DMS79 (cell line): ENCODE measurements at places on chromosomes 3 and 15.

DNA sequence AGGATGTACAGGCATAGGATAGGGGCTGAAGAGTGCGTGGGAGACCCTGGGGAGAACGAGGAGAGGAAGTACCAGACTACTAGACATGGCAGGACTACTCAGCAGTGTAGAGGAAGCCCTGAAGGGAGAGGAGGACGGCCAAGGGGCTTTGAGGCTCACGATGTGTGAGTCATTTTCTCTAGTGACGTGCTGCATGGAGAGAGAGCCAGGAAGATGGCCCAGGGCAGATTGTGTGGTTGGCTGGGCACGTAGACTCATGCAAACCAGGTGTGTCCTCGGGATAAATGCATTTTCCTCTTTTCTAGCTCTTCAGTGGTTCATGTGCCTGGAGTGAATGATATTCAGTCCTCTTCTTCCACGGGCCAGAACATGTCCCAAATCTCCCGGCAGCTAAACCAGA, 115.0 kb upstream of the ABHD17C start:
- no peak for DNase-seq

DNA sequence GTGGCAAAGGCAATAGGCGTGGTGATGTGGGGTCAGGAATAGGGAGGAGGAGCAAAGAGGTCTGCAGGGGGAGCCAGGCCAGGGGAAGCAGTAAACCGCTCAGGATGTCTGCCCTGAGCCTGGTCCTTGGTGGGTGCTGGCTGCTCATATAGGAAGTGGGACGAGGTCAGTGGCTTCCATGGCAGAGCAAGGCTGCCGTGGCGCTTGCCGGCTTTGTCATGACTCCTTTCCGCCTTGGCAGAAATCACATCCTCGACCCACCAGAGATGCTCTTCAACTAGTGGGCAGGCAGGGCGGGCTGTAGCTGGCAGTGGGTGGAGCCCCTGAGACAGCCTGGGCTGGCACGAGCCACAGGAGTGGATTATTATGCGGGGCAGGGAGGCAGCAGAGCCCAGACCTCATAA, 13.1 kb upstream of the SKOR1 start:
- no peak for DNase-seq

GRCh38 chr15:67148196-67148701, 82.8 kb downstream of the SMAD3 start:
- DNase-seq, result no peak

GRCh38 chr3:62574266-62574898, 201.0 kb upstream of the FEZF2 start:
- DNase-seq, result no peak

DNA sequence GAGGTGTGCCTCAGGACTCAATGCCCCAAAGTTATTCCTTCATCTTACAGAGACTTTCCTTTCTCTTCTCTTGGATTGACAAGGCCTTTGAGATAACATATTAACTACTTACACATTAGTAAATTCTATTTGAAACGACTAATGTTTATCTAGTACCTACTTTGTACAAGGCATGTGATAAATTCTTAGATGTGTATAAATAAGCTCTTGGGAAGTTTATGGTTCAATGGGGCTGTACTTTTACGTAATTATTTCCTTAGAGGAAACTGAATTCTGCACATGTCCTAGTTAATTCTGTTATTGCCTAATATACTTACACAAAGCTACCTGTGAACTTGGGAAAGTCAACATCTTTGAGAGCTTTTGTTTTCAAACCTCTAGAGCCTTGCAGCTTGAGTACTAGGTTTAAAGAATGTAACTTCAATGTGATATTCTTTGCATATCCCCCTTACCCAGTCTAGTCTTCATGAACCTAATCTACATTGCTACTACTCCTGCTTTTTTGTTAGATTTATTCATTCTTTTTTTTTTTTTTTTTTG, 58.5 kb upstream of the RAP2B start:
- DNase-seq, result no peak

DNA sequence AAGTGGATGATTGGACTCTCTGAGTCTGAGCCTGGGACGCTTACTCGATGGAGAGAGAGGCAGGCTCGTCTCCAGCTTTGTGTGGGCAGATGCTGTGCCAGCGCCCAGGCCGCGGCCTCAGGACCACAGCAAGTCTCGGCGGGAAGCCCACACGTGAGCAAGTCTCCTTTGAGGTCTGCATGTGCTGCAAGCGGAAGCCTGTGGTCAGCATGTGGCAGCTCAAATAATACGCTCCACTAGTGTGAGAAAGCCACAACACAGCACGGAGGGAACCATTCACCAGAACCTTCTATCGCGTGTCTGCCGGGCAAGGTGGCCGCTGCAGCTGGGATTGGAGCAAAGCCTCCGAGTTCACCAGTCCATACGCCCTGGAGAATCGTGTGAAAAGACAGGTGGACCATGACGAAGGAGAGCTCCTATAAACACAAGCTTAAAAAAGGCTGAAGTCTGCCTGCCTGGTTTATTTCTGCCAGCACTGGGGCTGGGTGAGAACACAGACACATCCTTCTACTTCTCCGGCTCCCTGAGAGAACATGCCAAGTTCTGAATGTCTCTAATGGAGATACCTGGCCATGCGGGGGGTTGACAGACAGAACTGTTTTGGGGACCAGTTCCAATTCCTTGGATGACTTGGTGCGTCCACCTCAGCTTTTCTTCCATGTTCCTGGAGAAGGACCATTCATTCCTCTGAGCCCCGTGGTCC, 82.0 kb upstream of the LRIG1 start:
- no peak for DNase-seq

GRCh38 chr3:11530153-11530721, 113.5 kb downstream of the VGLL4 start:
- no peak for DNase-seq

GRCh38 chr15:89830639-89831038, 16.0 kb upstream of the ANPEP start:
- no peak for DNase-seq

- no peak for DNase-seq
These were observed 23.9 kb upstream of the PLSCR4 start for GRCh38 chr3:146274833-146275232.

- no peak for DNase-seq
These were observed 799 bp downstream of the ABI3BP start for GRCh38 chr3:100992231-100993012.

DNA sequence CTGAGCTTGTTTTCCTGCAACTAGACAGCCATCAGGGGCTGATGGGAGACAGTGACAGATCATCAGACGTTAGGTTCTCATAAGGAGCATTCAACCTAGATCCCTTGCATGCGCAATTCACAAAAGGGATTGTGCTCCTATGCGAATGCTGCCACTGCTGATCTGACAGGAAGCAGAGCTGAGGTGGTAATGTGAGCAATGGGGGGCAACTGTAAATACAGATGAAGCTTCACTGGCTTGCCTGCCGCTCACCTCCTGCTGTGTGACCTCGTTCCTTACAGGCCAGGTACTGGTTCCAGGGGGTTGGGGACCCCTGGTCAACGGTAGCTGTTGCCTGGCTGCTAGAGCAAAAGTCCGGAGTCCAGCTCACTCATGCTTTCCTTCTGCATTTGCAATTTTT, 26.4 kb upstream of the KCNAB1 start:
- DNase-seq, result no peak

DNA sequence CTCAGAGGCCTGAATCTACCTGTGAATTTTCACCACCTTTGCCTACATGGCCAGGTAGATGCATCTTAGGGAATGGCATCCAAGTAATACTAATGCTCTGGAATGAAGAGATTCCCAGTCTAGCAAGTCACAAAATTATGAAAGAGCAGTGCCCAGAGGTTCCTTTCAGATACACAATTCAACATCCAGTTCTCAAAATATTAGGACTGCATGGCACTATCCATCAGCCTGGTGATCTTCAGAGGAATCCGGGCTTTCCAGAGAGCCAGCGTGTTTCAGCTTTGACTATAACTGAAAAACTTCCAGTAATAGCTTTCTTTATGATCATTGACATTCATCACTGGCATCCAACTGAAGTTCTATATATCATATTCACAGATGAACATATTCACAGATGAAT, 849.8 kb downstream of the AGBL1 start:
- no peak for DNase-seq

DNA sequence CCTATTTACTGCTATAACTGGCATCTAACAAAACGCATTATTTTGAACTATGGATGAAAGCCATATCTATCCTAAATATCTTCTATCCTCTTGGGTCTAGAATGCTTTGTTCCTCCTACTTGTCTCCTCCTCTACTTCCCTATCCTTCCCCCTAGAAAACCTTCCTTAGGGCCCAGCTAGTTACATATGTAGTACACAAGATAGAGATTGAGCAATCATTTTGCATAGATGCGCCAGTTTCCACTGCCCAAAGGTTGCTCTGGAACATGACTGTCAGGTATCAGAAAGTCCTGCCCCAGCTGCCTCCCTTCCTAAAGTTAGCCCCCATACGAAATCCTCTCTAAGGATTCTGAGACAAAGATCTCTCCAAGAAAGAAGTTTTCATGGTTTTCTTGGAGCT, 55.1 kb downstream of the GPR160 start:
- DNase-seq, result no peak

DNA sequence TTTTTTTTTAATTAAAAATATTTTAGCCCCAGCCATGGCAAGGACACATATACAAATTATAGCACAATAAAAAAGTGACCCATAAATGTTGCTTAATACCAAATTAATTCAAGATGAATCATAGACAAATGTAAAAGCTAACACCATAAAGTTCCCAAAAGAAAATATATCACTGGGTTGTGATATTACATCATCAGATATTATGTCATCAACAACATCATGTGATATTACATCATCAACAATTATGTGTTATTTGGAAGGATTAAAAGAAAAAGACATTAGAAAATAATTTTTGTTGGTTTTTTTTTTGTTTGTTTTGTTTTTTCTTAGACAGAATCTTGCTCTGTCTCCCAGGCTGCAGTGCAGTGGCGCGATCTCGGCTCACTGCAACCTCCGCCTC, 34.5 kb upstream of the ABHD10 start:
- no peak for DNase-seq

DNA sequence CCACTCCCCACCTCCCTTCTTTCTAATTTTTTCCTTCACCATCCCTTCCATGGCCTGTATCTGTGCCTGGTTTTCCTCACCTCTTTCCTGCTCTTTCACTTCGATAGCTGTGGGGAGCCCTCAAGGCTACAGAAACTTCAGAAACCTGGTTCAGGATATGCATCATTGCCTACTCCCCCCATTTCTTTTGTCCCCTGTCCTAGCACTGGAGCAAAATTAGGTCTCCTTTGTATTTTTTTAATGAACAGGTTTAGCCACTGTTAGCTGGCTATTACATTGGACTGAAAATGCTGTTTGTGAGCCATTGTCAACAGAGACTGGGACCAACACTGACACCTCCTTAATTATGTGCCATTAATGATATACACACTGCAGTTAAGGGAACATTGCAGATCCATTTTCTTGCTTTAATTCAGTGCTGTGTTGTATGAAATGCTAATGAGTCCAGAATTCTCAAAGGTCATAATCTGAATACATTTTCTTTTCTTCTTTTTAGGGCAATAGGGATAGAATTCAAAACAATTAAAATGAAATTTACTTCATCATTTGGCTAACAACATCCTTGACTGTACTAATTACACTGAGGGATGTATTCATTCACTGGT, 138.6 kb downstream of the PDCD6IP start:
- DNase-seq, result no peak

GRCh38 chr3:25831578-25831977, 41.7 kb downstream of the OXSM start:
- no peak for DNase-seq

DNA sequence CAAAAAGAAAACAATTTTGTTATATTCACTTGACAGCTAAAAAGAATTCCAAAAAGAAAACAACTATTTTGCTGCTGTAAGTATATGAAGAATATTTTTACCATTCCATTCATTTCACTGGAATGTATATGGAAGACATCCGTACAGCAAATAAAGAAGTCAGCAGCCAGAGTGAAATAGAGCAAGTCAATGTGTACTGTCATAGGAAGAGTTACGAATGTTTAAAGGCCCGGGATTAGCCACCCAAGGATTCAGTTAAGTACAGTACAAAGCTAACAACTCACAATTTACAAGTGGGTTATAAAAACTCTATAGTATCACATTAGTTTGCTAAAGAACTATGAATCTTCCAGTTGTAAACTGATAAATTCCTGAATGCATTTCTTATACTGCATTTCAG, 14.4 kb upstream of the XXYLT1 start:
- no peak for DNase-seq

DNA sequence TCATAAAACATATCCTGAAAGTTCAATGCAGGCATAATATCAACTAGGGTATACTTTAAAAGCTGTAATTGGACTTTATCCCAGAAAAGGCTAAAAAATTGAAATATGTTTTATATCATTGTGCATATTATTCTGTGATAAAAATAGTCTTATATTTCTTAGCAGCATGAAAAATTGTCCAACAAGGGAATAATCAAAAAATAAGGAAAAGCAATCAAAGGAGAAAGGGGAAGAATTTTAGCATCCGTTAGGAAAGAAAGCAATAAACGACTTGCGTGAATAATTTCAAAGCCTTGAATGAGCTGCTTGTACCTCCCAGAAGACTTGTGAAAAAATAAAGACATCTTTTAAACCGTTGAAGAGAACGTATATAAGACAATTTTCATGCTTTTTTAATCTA, 1369.8 kb upstream of the GBE1 start:
- DNase-seq, result no peak

GRCh38 chr3:64677961-64678716, 9.7 kb downstream of the ADAMTS9 start:
- no peak for DNase-seq

DNA sequence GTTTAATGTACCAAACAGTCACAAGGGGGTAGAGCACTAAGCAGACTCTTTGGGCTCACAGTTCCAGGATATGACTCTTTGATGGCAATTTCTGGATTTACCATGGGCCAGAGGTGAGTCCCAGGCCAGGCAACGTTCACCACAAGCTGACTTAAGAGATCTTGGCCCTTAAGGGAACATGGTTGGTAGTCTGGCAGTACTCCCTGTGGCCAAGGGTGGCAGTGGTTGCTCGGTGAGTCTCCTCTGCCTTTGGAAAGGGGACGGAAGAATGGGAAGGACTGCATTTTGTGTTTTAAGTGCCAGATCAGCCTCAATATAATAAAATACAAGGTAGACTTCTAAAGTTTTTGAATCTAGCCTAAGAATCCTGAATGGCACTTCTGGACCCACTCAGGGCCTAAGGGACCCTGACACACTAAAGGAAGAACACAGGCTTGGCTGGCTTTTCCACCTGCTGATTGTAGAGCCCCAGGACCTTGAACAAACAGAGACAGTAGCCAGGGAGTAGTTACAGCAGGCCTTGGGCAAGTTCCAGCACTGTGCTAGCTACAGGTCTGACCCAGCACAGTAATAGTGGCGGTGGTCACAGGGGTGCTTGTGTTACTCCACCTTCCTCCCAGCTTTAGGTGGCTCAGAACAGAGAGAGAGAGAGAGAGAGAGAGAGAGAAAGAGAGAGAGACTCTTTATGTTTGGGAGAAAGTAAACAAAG, 730.7 kb upstream of the ALCAM start:
- no peak for DNase-seq

DNA sequence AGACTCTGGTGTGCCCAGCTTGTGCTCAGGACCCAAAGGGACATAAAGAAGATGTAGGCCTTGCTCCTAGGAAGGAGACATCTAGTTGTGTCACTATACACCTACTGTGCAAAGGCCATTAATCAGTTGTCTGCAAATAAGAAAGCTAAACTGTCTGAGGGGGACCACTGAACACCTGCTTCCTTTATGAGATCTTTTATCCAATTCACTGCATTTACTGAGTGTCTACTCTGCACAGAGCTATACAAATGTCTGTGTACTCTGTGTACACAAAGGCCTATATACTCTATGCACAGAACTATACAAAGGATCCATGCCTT, 124.8 kb downstream of the CTNNB1 start:
- DNase-seq, result no peak

- DNase-seq, result no peak
These were observed 2.7 kb downstream of the KY start for GRCh38 chr3:134647902-134648760.

GRCh38 chr3:4758249-4758860, 220.9 kb upstream of the BHLHE40 start:
- DNase-seq, result no peak
